ENCODE measurements at places on chromosomes 6 and 20.

GRCh38 chr20:33881989-33882388 lies 70.8 kb downstream of the CHMP4B start:
- DNase-seq, result no peak

- no peak for DNase-seq
Observed at GRCh38 chr6:13250703-13251102, 77.6 kb downstream of the TBC1D7 start.

- no peak for DNase-seq
Observed at GRCh38 chr20:2942439-2942838, 69.2 kb downstream of the PTPRA start.

DNA sequence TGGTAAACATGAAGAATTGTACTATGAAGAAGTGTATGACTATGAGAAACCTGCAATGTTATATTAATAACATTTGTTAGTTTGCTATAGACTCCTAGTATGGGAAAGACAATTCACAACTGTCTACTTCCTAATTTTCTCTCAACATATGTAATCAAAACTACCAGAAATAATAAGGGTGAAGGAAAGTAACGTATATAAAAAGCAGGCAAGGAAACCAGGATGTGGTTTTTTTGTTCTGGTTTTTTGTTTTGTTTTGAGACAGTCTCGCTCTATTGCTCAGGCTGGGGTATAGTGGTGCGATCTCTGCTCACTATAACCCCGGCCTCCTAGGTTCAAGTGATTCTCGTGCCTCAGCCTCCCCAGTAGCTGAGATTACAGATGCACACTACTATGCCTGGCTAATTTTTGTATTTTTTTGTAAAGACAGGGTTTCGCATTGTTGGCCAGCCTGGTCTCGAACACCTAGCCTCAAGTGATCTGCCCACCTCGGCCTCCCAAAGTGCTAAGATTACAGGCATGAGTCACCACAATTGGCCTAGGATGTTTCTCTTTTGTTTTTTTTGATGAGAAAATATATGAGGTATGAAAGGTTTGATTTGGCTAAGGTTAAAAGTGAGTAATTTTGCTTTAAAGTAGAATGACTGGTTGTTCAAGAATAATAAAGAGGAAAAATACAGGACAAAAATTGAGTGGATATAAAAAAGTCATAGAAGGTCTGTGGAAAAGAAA lies 83.1 kb downstream of the PTCHD4 start:
- no peak for DNase-seq

DNA sequence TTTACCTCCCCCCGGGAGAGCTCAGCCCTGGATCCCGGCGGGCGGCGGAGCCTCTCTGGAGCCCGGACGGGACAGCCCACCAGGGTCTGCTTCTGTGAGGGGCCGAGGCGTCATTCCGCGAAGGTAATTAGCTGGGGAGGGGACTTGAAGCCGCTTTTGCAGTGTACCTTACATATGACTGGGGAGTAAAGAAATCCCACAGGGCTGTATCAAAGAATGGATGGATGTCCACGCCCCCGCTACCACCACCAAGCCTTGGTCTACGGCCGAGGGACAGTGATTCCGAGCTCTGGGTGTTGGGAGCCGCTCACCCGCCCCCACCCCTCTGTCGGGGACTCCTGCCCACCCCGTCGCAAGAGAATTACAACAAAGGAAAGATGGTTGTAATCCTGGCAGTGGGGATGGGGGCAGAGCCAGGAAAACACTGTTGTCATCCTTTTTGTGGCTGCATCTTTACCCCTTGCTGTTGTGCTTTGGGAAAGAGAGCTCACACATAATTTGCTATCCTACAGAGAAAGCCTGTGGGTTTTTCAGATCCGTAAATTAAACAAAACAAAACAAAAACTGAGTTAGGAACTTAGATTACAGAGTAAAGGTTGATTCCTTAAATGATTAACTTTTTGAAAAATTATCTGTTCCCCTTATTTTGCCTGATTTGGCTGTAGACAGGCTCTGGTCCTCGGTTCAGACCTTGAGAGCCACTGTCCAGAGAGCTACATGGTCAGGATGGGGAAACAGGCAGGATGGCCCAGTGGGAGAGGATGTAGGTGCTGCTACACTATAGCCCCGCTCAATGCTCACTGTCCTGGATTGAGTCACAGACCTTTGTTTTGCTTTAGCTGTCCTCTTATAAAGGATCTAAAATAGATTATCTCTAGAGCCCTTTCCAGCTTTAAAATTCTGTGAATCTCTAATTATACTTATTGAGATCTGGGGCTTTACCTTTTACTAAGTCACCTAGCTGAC lies 997 bp upstream of the FBXO30 start:
- no peak for DNase-seq

DNA sequence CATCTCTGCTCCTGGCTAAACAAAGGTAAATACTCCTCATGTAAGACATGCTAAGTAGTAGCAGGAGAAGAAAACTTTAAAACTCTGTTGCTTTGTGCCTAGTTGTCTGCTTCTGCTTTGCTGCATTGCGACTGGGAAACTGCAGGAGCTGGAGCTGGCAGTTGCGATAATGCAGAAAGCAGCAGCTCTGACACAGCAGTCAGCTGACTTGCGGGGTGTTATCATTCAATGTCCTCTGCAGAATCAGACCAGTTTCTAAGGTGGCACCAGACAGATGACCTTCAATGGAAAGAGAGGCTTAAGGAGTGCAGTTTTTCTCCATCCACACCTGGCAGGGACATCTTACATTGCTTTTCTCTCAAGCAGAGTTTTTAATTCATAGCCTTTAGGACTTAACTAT lies 69.9 kb upstream of the SOX4 start:
- DNase-seq, result no peak

DNA sequence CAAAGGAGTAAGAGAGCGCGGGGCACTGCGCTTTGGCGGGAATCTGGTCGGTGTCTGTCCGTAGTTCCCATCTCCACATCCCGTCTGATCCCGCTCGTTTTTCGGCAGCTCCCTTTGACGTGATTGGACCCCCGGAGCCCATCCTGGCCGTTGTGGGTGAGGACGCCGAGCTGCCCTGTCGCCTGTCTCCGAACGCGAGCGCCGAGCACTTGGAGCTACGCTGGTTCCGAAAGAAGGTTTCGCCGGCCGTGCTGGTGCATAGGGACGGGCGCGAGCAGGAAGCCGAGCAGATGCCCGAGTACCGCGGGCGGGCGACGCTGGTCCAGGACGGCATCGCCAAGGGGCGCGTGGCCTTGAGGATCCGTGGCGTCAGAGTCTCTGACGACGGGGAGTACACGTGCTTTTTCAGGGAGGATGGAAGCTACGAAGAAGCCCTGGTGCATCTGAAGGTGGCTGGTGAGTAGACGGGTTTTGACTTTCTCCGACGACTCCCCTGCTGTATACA lies 1.4 kb downstream of the BTN1A1 start:
- peak; percentile 9 for DNase-seq

DNA sequence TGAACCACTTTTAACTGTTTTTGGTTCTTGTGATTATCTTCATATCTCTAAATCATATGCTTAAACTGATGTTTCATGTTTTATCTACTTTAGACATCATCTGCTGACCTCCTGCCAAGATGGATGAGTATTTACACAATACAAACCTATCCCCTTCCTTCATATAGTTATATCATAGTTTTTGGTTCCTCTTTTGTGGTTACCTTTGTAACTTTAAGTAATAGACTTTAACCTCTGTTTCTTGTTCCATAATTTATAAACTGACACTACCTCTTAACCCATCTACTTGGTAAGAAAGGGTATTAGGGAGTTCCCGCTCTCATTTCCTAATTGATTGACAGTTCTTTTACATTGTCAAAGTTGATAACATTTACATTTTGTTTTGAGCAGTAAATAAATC lies 11.9 kb downstream of the PCMT1 start:
- no peak for DNase-seq

- DNase-seq, result no peak
Observed at GRCh38 chr20:2879146-2879545, 5.9 kb downstream of the PTPRA start.

DNA sequence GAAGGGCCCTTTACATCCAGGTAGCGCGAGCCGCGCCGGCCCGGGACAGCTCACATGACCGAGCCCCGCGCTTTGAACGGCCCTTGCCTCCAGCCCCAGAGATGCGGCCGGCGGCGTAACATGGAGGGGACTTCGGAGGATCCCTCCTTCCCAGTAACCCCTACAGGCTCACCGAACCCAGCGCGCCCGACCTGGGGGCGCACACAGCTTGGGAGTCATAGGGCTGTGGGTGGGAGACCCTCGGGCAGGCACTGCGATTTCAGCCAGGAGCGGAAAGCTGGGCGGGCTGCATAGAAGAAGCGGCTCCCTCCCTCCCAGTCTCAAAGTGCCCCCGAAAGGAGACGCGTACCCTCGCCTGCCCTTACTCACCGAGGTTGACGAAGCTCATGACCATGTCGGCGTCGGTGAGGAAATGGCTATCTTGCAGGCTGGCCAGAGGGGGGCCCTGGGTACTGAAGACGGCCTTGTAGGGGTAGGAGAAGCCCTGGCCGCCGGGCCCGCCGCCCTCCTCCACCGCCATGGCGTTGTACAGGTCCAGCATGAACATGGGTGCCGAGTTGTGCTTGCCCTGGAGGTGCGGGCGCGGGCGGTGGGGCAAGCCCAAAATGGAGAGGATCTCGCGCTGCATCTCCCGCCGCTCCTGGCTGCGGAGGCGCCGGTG lies 975 bp downstream of the BMP7 start:
- DNase-seq, result no peak

GRCh38 chr6:3315841-3316240 lies 57.1 kb downstream of the PSMG4 start:
- DNase-seq, result no peak
